ENCODE measurements at places on chromosomes 4 and X.

- DNase-seq = no peak
Measured at GRCh38 chrX:105755109-105755508, 67.2 kb upstream of the NRK start.

DNA sequence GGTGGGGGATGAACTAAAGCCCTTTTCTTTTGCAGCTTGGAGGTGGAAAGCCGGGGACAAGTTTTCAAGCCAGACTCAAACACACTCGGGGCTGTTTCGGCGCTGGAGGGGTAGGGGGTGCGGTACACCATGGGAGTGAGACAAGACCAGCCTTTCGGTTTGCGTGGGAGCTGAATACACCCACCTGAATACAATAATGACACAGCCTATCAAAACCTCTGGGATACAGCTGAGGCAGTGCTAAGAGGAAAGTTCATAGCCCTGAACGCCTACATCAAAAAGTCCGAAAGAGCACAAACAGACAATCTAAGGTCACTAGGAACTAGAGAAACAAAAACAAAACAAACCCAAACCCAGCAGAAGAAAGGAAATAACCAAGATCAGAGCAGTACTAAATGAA lies 163.3 kb downstream of the ATRX start:
- no peak for DNase-seq

- no peak for DNase-seq
Measured at GRCh38 chr4:143289370-143289769, 47.3 kb upstream of the GAB1 start.

- DNase-seq = no peak
Measured at GRCh38 chr4:10534820-10535219, 77.6 kb upstream of the ZNF518B start.

GRCh38 chrX:643241-643595 lies 12.6 kb downstream of the SHOX start:
- DNase-seq = no peak
